ENCODE measurements at places on chromosomes 1 and 21. TPM values are rescaled to one million over a fixed set of nuclear protein-coding genes. Genes with fewer than 3 reads are reported as not detected.

GRCh38 chr1:246176126-246177024 is 330.7 kb downstream of the SMYD3 start:
- DNase-seq, result peak; percentile 48

- no peak for DNase-seq
Measured at GRCh38 chr21:44967082-44968047, 27.5 kb downstream of the SLX9 start.

Gene RHBDL2
- 1.7 TPM for total RNA-seq

Gene HPCA
- not detected for total RNA-seq

Gene FALEC
- total RNA-seq, result 1.3 TPM

Gene GPATCH3
- 7.3 TPM for total RNA-seq

Measured in fibroblast of villous mesenchyme (primary cell).